Epithelial cell of umbilical artery (primary cell): ENCODE measurements at places on chromosomes 3 and 15. TPM values are rescaled to one million over a fixed set of nuclear protein-coding genes. Genes with fewer than 3 reads are reported as not detected.

TTC21A gene
- 2.6 and 3.2 TPM in 2 replicates for total RNA-seq

AGBL1 gene
- not detected in 2 replicates for total RNA-seq

CCDC80 gene
- total RNA-seq, result 7.5 and 12.6 TPM in 2 replicates

EAF2 gene
- 1.6 and 3.2 TPM in 2 replicates for total RNA-seq

TF gene
- under 0.01 TPM in 1 of 2 replicates, not detected in the other for total RNA-seq

MEIS2 gene
- 17.9 and 40.0 TPM in 2 replicates for total RNA-seq

TLR9 gene
- total RNA-seq, result not detected in 2 replicates

CFAP91 gene
- 0.65 and 0.76 TPM in 2 replicates for total RNA-seq

CX3CR1 gene
- total RNA-seq, result not detected in 2 replicates

QRICH1 gene
- 75.2 and 152 TPM in 2 replicates for total RNA-seq

KIF9 gene
- 3.8 and 12.7 TPM in 2 replicates for total RNA-seq

NR2E3 gene
- 0.15 and 0.32 TPM in 2 replicates for total RNA-seq
